Stimulated activated CD4-positive, alpha-beta T cell treated with anti-CD3 and anti-CD28 coated beads, Interleukin-2, amount 100 ng/mL, for 24 hours (primary cell): ENCODE measurements at places on chromosomes 12 and 14.

- no peak for DNase-seq
Observed at GRCh38 chr14:68270342-68270741, 450.8 kb downstream of the RAD51B start.

DNA sequence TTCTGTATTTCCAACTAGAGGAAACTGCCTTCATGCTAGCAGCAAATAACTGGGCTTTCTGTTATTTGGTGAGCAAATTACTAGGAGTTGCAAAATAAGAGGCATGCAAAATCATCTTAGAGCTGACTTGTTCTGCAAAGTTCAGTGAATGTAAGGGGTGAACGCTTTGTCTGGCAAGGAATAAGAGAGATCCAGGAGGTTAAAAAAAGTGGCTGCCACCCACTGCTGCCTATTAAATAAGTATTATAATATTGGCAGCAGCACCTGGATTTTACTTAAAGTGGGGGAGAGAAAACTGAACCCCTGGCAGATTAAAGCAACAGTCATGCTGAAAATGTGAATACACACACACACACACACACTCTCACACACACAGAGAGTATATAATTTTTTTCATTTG is 557.0 kb downstream of the FLRT2 start:
- DNase-seq = no peak

- DNase-seq = no peak
Observed at GRCh38 chr12:89568484-89568883, 42.6 kb upstream of the POC1B start.

DNA sequence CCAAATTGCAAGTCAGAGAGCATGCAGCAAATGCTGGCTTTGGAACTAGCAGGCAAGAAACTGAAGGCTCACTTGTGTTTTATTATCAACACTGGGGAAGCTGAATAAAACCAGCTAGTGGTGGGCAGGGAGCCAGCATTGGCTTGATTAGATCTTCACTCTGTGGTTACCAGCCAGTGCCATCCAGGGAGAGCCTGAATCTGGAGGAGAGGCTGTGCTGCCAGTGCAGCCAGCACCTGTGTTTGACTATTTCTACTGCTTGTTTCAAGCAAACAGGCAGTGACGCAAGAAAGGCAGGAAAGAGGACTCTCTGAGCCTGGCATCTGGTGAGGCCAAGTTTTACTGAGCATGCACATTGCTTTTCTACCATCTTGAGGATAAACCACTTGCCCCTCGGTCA is 247.0 kb downstream of the PHLDA1 start:
- DNase-seq = no peak

DNA sequence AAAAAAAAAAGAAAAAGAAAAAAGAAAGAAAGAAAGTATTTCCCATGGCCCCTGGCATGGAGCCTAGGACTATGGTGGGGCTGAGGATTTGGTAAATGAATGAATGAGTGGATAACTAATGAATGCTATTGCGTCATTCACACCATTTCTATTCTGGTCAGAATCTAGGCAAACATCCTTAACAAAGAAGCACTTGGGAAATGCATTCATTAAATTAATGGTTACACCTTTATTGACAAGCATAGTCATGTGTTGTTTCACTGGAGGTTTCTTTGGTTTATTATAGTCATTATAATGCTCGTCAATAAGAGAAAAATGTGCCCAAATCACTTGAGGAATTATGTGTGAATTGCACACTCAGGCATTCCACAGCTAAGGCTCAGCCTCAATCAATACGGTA is 13.6 kb upstream of the AQP2 start:
- no peak for DNase-seq

DNA sequence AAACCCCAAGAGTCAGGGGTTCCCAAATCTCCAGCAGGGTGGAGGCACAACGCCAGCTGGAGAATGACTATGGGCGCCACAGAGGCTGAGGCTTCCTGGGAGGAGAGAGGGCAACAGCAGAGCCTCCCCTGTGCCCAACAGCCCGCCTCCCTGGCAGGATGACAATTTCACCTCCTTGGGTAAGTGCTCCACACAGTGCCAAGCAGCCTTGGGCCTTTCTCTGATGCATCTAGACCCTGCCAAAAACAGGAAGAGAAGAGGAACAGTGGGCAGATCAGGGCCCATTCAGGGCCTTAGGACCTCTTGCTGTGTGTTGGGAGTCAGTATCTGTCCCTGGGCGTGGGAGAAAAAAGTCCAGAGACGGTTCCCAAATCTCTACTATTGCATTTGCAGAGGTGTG is 5.0 kb upstream of the OR10P1 start:
- no peak for DNase-seq

DNA sequence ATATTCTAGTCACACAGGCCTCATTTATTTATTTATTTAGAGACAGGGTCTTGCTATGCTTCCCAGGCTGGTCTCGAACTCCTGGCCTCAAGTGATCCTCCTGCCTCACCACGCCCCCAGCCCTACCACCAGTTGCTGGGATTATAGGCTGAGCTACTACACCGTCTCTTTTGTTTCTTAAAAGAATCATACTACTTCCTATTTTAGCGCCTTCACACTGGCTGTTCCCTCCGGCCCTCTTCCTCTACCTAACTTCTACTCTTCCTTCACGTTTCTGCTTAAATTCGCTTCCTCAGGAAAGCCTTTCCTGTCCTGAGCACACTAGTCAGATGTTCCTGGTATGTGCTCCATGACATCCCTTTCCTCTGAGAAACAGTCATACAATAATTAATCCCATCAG is 6.4 kb upstream of the MRPL42 start:
- no peak for DNase-seq

DNA sequence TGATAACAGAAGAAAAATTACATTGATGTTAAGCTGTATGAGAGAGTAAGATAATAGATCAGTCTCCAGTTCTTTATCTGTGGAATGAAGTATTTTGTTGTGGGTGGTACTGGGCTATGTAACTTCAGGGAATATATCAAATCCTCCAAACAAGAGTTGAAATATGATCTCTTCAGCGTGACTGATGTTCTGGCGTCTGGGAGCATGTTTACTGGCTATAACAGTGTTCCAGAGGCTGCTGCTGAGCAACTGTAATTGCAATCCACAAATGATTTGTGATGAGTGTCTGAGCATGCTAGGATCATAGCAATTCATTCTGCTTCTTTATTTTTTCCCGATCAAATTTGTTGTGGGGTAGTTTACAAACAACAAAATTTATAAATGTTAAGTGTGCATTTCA is 18.6 kb upstream of the CCDC198 start:
- no peak for DNase-seq
